Effector memory CD8-positive, alpha-beta T cell (primary cell): ENCODE measurements at places on chromosomes 13 and 19.
A peak's percentile ranks its signal among the peaks of the same experiment; 100 is the strongest.

- peaks cover 38% of the 10 kb centered on the region for H3K36me3 ChIP-seq
- no peak overlapping the region for H3K4me3 ChIP-seq
- no peaks in the 10 kb centered on the region for H3K27me3 ChIP-seq
- no peak overlapping the region for H3K27ac ChIP-seq
- DNase-seq, result peak; percentile 46
Observed at GRCh38 chr19:57280962-57281400, 696 bp downstream of the ZNF460 start.

GRCh38 chr13:105908586-105908985 lies 626.9 kb downstream of the EFNB2 start:
- H3K4me3 ChIP-seq, result no peak overlapping the region
- no peaks in the 10 kb centered on the region for H3K4me1 ChIP-seq
- peaks cover 3% of the 10 kb centered on the region for H3K36me3 ChIP-seq
- DNase-seq, result no peak

DNA sequence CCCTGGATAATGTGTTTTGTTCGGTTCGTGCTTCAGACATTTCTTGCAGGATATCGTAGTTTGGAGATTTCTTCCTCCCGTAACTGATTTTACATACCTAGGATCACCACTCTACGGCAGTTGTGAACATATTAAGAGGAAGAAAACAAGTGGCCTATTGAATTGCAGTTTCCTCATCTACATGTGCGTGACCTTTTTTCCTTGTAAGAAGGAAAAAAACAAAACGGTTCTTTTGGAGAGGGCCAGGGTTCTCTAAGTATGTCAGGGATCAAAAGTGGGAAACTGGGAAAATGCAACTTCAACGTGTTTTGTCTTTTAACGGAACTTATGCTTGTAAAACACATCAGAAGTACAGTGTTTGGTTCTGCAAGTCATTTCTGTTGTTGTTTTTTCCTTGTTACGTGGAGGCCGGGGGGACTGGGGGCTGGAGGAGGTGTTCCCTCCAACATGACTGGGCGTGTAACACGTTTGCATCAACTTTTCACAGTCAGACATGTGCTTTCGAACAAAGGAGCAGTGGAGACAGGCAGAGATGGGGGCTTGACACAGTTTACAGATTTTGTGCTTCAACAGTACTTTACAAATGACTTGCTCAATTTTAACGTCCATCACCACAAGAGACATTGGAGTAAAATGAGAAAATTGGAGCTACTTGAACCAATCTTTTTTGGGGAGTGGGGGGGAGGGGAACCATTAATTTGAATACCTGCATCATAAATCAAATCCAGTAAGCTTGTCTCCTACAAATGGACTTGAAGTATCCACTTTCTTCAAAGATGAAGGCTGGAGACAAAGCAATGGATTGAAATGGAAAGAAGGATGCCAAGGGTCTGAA lies 3.8 kb downstream of the ZC3H4 start:
- peaks cover 47% of the 10 kb centered on the region for H3K4me1 ChIP-seq
- no peaks in the 10 kb centered on the region for H3K27me3 ChIP-seq
- peaks cover 48% of the 10 kb centered on the region for H3K36me3 ChIP-seq
- peak overlapping the region; percentile 91 for H3K4me3 ChIP-seq
- H3K27ac ChIP-seq, result peak overlapping the region; percentile 99

- no peak overlapping the region for H3K27ac ChIP-seq
- H3K36me3 ChIP-seq, result no peaks in the 10 kb centered on the region
- peaks cover 21% of the 10 kb centered on the region for H3K27me3 ChIP-seq
- no peak for DNase-seq
- H3K4me3 ChIP-seq, result no peak overlapping the region
Observed at GRCh38 chr13:76937281-76937820, 11.0 kb upstream of the ACOD1 start.

DNA sequence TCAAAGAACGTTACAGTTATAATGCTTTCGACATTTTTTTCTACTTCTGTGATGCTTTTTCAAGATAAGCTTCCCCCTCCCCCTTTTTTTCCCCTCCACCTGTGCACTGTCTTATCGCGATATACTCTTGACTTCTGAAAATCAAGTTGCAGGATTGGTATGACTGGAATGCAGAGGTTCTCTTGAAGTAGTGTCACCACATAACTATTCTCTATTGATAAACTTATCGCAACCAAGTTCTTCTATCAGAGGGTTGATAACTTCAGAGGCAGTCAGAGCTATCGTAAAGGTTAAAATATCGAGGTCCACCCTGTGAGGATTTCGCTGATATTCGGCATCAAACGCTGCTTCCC lies 820 bp downstream of the EID2 start:
- no peak for DNase-seq
- peaks cover 16% of the 10 kb centered on the region for H3K4me1 ChIP-seq
- H3K27me3 ChIP-seq, result no peaks in the 10 kb centered on the region
- H3K4me3 ChIP-seq, result peak overlapping the region; percentile 93
- peaks cover 17% of the 10 kb centered on the region for H3K36me3 ChIP-seq
- no peak overlapping the region for H3K27ac ChIP-seq

DNA sequence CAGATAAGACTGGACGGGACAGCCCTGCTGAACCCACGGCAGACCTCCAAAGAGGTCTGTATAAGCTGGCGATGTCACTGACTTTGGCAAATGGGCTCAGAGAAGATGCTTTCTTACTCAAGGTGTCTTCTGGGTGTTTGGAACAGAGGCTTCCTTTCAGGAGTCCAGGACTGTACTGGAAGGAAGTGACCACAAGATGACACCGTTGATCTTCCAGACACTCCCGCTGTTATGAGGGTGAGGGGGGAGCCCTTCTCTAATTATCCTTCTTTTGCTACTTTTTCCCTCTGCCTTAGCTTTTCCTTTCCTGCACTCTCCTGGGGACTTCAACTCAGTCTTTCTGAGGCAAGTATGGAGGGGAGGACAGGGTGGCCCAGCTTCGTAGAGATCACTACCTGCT lies 65.2 kb upstream of the ZNF599 start:
- H3K4me3 ChIP-seq, result no peak overlapping the region
- H3K27ac ChIP-seq, result peak overlapping the region; percentile 59
- H3K36me3 ChIP-seq, result no peaks in the 10 kb centered on the region

DNA sequence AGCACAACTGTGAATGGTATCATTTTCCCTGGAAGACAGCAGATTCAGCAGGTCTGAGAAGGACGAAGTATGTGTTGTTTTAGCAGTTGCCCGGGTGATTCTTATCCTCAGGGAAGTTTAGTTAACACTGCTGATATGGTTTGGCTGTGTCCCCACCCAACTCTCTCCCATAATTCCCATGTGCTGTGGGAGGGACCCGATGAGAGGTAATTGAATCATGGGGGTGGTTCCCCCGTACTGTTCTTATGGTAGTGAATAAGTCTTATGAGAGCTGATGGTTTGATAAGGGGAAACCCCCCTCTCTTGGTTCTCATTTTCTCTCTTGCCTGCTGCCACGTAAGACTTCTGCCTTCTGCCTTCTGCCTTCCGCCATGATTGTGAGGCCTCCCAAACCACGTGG lies 81.0 kb upstream of the UBAC2 start:
- no peak overlapping the region for H3K27ac ChIP-seq
- peaks cover 20% of the 10 kb centered on the region for H3K27me3 ChIP-seq
- H3K4me3 ChIP-seq, result no peak overlapping the region
- peaks cover 6% of the 10 kb centered on the region for H3K4me1 ChIP-seq

GRCh38 chr13:23243066-23243465 lies 62.3 kb downstream of the SGCG start:
- DNase-seq, result no peak
- peaks cover 2% of the 10 kb centered on the region for H3K36me3 ChIP-seq
- no peak overlapping the region for H3K27ac ChIP-seq
- H3K27me3 ChIP-seq, result peaks cover 12% of the 10 kb centered on the region
- no peak overlapping the region for H3K4me3 ChIP-seq
- no peaks in the 10 kb centered on the region for H3K4me1 ChIP-seq

GRCh38 chr19:16208064-16208759 lies 10.5 kb downstream of the AP1M1 start:
- no peak overlapping the region for H3K4me3 ChIP-seq
- H3K4me1 ChIP-seq, result peaks cover 15% of the 10 kb centered on the region

- H3K27ac ChIP-seq, result no peak overlapping the region
- no peak overlapping the region for H3K4me3 ChIP-seq
- H3K4me1 ChIP-seq, result no peaks in the 10 kb centered on the region
- DNase-seq, result no peak
- no peaks in the 10 kb centered on the region for H3K27me3 ChIP-seq
- H3K36me3 ChIP-seq, result no peaks in the 10 kb centered on the region
Observed at GRCh38 chr13:94886191-94886590, 173.8 kb upstream of the SOX21 start.

DNA sequence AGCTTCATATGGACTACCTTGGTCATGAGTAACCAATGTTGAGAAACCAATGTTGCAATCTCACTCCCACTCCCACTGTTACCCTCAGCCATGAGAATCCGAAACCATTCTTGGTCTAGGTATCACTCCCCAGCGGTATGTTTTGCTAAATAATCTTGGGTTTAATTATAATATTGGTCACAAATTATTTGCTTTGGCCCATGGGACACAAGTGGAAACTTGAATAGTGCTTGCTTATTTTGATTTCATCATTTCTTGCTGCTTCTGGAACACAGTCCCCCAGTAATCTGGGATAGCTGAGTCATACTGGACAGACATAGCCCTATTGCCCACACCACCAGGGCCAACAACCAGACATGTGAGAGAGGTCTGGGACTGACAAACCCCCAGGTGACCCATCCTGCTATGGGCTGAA lies 171.6 kb upstream of the IPO5 start:
- H3K4me3 ChIP-seq, result no peak overlapping the region
- H3K4me1 ChIP-seq, result no peaks in the 10 kb centered on the region
- no peak for DNase-seq
- no peaks in the 10 kb centered on the region for H3K36me3 ChIP-seq
- no peaks in the 10 kb centered on the region for H3K27me3 ChIP-seq

GRCh38 chr19:16025108-16026101 lies 50.9 kb upstream of the TPM4 start:
- H3K36me3 ChIP-seq, result no peaks in the 10 kb centered on the region
- H3K4me1 ChIP-seq, result no peaks in the 10 kb centered on the region
- no peaks in the 10 kb centered on the region for H3K27me3 ChIP-seq
- no peak overlapping the region for H3K4me3 ChIP-seq

DNA sequence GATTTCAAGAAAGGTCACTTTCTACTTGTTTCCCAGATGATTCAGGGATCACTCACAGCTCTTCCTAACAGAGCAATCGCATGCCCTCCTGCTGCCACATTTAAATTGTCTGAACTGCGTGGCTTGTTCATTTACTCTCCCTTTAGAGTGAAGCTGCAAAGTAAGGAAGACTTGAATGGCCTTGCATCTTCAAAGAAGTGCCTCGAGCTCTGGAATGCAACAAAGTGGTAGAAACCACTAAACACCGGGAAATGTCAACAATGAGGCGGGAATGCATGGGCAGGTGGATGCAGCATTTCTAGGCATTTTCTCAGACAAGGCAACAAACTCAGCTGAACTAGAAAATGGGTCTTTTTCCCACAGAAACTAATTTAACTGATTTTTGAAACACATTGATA lies 10.3 kb upstream of the DACH1 start:
- H3K4me1 ChIP-seq, result no peaks in the 10 kb centered on the region
- H3K27me3 ChIP-seq, result no peaks in the 10 kb centered on the region
- H3K36me3 ChIP-seq, result no peaks in the 10 kb centered on the region
- DNase-seq, result no peak
- no peak overlapping the region for H3K27ac ChIP-seq
- no peak overlapping the region for H3K4me3 ChIP-seq

DNA sequence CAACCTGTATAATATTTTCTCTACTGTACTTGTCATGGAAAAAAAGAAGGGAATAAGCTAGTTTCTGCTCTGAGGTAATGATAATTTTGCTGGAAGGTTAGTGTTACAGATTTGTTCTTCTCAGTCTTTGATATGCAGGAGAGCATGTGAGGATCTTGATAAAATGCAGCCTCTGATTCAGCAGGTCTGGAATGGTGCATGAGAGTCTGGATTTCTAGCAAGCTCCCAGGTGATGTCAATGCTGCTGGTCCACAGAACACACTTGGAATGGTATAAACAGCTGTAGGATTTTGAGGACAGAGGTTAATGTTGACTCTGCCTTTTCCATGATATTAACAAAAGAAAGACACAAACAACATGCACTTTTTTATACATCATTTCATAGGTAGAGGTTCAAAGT lies 173.6 kb downstream of the NDFIP2 start:
- H3K4me3 ChIP-seq, result no peak overlapping the region
- H3K36me3 ChIP-seq, result no peaks in the 10 kb centered on the region

DNA sequence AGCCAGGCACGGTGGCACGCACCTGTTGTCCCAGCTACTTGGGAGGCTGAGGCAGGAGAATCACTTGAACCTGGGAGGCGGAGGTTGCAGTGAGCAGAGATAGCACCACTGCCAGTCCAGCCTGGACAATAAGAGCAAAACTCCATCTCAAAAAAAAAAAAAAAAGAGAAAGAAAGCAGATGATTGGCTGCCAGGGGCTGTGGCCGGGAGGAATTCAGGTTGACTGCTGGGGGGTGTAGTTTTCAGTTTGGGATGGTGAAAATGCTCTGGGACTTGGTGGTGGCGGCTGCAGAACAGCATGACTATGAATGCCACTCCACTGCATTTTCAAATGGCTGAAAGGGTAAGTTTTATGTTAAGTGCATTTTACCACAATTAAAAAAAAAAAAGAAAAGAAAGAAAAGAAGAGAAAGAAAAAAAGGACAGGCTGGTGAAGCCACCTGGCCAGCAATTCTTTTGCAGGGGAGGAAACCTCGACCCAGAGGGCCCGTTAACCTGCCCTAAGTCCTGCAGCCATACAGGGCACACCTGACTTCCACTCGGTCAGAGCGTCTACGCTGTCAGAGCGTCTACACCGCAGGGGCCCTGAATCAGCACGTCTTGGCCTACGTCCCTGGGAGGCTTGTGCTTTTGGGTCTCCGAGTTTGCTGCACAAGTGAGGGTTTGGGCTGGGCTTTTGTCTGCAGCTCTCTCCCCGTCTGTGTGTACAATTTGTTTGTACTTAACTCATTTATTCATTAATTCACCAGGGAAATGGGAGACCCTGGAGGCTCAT lies 3.6 kb downstream of the ISOC2 start:
- H3K4me3 ChIP-seq, result no peak overlapping the region
- no peak for DNase-seq
- peaks cover 12% of the 10 kb centered on the region for H3K27me3 ChIP-seq
- peaks cover 12% of the 10 kb centered on the region for H3K36me3 ChIP-seq
- H3K4me1 ChIP-seq, result peaks cover 17% of the 10 kb centered on the region
- H3K27ac ChIP-seq, result no peak overlapping the region

DNA sequence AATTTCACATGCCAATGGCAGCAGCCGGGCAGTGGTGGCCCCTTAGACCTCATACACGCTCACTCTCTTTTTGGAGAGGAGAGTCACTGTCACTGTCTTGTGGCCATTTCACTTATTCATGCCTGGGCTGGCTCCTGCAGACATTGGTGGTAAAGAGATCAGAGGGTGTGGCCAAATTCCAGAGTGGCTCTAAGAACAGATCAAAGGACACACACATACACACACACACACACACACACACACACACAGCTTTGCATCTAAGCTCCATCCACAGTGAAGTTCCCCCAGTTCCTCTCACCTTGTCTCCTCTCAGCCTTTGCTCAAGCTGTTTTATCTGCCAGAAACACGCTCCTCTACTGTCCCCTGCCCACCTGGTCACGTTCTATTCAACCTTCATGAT lies 46.5 kb upstream of the KPNA3 start:
- no peak overlapping the region for H3K4me3 ChIP-seq
- H3K4me1 ChIP-seq, result no peaks in the 10 kb centered on the region
- no peak overlapping the region for H3K27ac ChIP-seq
- H3K36me3 ChIP-seq, result no peaks in the 10 kb centered on the region
- H3K27me3 ChIP-seq, result peaks cover 6% of the 10 kb centered on the region
- DNase-seq, result no peak
